ENCODE measurements at places on chromosomes 3 and 15.

- no peak for ATAC-seq
These were observed 273.2 kb downstream of the MECOM start for GRCh38 chr3:169390271-169390670.

DNA sequence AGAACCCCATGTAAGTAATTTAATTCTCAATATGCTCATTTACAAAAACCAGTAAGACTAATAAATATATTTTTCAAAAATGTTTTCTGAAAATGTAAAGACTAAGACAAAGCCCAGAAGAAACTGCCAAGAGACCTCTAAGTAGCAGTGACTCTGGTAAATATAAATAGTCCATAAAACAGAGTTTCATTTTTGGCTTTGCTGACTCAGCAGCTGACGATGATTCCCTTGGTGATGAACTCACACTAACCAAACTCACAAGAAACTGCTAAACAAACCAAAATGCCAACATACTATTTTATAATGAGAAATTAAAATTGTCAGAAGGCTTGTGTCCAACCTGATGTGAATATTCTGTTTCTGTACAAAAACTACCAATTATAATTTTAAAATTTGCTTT lies 31.5 kb upstream of the IMPG2 start:
- no peak for ATAC-seq

DNA sequence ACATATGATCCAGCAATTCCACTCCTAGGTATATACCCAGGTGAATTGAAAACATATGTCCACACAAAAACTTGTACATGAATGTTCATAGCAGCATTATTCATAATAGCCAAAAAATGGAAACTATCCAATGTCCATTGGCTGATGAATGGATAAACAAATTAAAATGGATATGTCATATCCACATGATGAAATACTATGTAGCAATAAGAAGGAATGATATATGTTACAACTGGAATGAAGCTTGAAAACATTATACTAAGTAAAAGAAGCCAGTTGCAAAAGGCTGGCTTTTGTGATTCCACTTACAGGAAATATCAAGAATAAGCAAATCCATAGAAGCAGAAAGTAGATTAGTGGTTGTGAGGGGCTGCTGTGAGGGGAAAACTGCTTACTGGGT lies 33.7 kb downstream of the BNC1 start:
- no peak for ATAC-seq

DNA sequence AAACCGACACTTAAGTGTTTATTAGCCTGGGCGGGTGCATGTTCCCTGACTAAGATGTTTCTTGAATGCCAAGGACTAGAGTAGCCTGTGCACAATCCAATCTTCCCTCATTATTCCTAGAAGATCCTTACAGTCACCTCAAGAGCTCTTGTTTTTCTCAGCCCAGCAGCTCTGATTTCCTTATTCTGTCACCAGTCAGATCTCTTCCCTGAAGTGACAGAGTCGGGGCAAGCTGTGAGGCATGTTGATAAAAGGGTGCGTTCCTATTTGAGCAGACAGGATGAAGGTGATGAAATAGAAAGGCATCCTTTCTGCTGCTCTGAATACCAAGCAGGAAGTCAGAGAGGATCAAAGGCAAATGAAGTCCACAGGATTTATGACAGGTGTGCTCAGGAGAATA lies 125.6 kb upstream of the MCTP2 start:
- ATAC-seq: peak; percentile 53

GRCh38 chr3:137647179-137647578 lies 116.9 kb upstream of the SOX14 start:
- no peak for ATAC-seq

GRCh38 chr15:29636140-29636539 lies 186.1 kb downstream of the TJP1 start:
- no peak for ATAC-seq

DNA sequence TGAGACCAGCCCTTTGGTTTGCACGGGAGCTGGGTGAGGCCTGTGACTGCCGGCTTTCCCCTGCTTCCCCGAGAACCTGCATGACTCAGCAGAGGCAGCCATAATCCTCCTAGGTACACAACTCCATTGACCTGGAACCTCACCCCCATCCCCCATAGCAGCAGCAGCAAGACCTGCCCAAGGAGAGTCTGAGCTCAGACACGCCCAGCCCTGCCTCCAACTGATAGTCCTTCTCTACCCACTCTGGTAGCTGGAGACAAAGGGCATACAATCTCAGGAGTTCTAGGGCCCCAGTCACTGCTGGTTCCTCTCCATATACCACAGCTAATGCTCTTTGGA lies 141.0 kb upstream of the ARHGEF26 start:
- no peak for ATAC-seq

GRCh38 chr3:39269528-39269927 lies 10.3 kb downstream of the CX3CR1 start:
- ATAC-seq: no peak

- ATAC-seq: no peak
These were observed 52.3 kb downstream of the KBTBD12 start for GRCh38 chr3:127967316-127967715.
